ENCODE measurements at places on chromosomes 11 and 22. TPM values are rescaled to one million over a fixed set of nuclear protein-coding genes. Genes with fewer than 3 reads are reported as not detected.

- peaks cover 2% of the 10 kb centered on the region for H3K27me3 ChIP-seq
- no peak overlapping the region for H3K4me3 ChIP-seq
- no peaks in the 10 kb centered on the region for H3K4me1 ChIP-seq
- no peak overlapping the region for H3K27ac ChIP-seq
- no peaks in the 10 kb centered on the region for H3K36me3 ChIP-seq
These were observed 6.0 kb upstream of the PHOX2A start for GRCh38 chr11:72249961-72250360.

- no peak overlapping the region for H3K4me3 ChIP-seq
- no peak overlapping the region for H3K27ac ChIP-seq
- no peak for DNase-seq
- H3K27me3 ChIP-seq = no peaks in the 10 kb centered on the region
These were observed 39.0 kb upstream of the MMP20 start for GRCh38 chr11:102664001-102664752.

GRCh38 chr11:110362971-110363509 is 66.6 kb upstream of the RDX start:
- peaks cover 7% of the 10 kb centered on the region for H3K4me1 ChIP-seq
- H3K27me3 ChIP-seq = no peaks in the 10 kb centered on the region
- H3K36me3 ChIP-seq = no peaks in the 10 kb centered on the region
- no peak overlapping the region for H3K27ac ChIP-seq
- DNase-seq = no peak

- DNase-seq = no peak
- no peaks in the 10 kb centered on the region for H3K4me1 ChIP-seq
- H3K27ac ChIP-seq = no peak overlapping the region
- H3K36me3 ChIP-seq = no peaks in the 10 kb centered on the region
- no peak overlapping the region for H3K4me3 ChIP-seq
These were observed 723 bp downstream of the OR51M1 start for GRCh38 chr11:5384335-5384734.

GRCh38 chr22:33325232-33326004 is 267.2 kb upstream of the SYN3 start:
- DNase-seq = no peak
- H3K27ac ChIP-seq = no peak overlapping the region
- no peaks in the 10 kb centered on the region for H3K27me3 ChIP-seq
- H3K4me3 ChIP-seq = no peak overlapping the region

DNA sequence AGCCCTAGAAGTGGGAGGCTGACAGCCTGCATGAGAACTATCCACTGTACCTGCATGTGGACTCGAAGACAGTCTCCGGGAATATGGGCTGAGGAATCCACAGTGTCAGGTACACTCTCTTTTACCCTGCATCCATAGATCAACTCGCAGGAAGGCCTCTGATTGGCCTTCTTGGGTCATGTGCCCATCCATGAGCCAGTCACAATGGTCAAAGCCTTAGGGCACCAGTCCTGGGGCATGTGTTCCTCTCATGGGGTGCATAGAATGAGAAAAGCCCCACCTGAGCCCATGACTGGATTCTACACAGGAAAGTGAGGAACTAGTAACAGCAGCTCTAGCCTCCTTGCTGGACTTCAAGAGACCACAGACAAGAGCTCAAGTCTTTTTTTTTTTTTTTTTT is 10.6 kb downstream of the ART1 start:
- no peaks in the 10 kb centered on the region for H3K27me3 ChIP-seq
- no peak for DNase-seq
- H3K27ac ChIP-seq = no peak overlapping the region
- no peaks in the 10 kb centered on the region for H3K4me1 ChIP-seq
- H3K4me3 ChIP-seq = no peak overlapping the region

GRCh38 chr11:75141166-75141565 is 9.7 kb upstream of the SLCO2B1 start:
- no peaks in the 10 kb centered on the region for H3K27me3 ChIP-seq
- no peak overlapping the region for H3K4me3 ChIP-seq
- DNase-seq = no peak
- H3K36me3 ChIP-seq = no peaks in the 10 kb centered on the region

DNA sequence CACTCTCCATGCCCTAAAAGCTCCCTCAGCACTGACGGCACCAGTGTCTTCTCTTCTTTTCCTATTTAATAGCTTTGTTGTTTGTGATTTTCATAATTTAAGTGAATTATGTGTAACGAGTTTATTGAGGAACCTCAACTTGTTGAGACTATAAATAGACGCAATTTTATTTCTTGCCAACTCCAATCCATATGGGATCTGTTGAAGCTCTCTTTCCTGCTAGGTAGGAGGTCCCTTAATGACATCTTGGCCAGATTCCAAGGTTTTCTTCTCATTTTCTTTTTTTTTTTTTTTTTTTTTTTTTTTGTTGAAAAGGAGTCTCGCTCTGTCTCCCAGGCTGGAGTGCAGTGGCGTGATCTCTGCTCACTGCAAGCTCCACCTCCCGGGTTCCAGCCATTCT is 14.2 kb downstream of the RTL6 start:
- no peak overlapping the region for H3K27ac ChIP-seq
- H3K27me3 ChIP-seq = no peaks in the 10 kb centered on the region
- DNase-seq = no peak
- no peaks in the 10 kb centered on the region for H3K4me1 ChIP-seq
- H3K36me3 ChIP-seq = no peaks in the 10 kb centered on the region

- H3K4me3 ChIP-seq = peak overlapping the region; percentile 74
- peak overlapping the region; percentile 78 for H3K27ac ChIP-seq
- no peak for DNase-seq
These were observed 564 bp downstream of the THAP12 start for GRCh38 chr11:76380159-76380976.

DNA sequence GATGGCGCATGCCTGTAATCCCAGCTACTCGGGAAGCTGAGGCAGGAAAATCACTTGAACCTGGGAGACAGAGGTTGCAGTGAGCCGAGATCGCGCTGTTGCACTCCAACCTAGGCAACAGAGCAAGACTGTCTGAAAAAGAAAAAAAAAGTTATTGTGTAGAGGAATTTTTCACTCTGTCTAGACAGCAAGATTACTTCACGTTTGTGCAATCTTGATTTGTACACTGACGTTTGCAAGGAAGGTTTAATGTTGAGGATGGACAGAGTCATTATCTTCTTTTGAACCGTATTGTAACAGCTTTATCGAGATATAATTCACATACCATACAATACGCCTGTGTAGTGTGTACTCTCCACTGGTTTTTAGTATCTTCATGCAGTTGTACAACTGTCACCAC is 3.7 kb downstream of the CTTN start:
- H3K27ac ChIP-seq = no peak overlapping the region
- DNase-seq = no peak
- H3K4me1 ChIP-seq = peaks cover 45% of the 10 kb centered on the region
- H3K27me3 ChIP-seq = no peaks in the 10 kb centered on the region
- peaks cover 16% of the 10 kb centered on the region for H3K36me3 ChIP-seq
- no peak overlapping the region for H3K4me3 ChIP-seq

DNA sequence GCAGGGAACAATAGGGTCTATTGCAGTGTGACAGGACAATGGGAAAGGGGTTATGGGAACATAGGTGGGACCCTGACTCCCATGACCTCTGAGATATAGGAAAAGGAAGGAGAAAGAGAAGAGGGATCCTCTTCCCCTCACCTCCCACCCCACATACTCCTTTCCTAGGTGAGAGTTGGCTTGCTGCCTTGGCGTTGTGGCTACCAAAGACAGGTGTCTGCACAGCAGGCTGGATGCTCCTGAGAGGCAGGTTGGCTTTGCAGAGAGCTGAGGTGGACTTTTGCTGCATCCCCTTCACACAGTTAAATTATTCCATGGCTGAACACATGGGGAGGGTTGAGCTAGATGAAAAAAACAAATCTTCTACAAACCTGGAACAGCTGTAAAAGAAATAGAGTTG is 80.7 kb downstream of the SYT9 start:
- no peaks in the 10 kb centered on the region for H3K27me3 ChIP-seq
- no peak overlapping the region for H3K4me3 ChIP-seq
- H3K4me1 ChIP-seq = no peaks in the 10 kb centered on the region
- no peak for DNase-seq

DNA sequence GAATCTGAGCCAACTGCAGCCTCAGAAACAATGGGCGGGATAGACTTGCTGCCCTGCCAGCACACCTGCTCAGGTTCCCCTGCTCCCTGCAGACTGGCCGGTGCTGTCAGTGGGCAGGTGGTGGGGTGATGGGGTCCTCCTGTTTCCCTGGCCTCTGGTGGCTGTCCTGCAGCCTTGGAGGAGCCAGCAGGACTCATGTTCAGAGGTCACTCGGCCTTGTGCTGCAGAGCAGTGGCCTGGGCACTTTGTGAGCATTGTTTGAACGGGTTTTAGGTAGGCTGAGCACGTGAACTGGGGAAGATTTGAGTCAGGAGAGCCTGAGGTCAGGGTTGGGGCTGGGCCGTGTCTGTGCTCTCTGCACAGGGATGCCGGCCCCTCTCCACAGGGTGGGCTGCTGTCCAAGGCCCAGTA is 17.6 kb downstream of the PPIL2 start:
- H3K4me1 ChIP-seq = no peaks in the 10 kb centered on the region
- no peak for DNase-seq
- no peak overlapping the region for H3K4me3 ChIP-seq

DNA sequence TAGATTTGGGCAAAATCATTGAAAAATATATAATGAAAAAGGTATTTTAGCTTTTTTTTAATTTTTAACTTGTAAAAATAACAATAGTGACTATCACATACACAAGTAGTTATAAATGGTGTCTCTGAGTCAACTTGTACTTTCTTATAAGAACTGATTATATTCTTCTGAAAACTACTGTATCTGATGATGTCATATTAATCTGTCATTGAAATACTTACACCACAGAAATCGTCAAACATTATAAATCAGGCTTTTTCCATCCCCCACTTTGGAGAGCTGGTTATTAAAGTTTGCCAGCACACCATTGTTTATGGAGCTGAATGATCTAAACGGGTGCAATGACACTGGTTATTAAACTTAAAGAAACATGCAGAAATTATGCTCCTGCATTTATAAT is 1259.6 kb upstream of the CNTN5 start:
- H3K27me3 ChIP-seq = no peaks in the 10 kb centered on the region
- no peaks in the 10 kb centered on the region for H3K36me3 ChIP-seq
- no peaks in the 10 kb centered on the region for H3K4me1 ChIP-seq
- H3K4me3 ChIP-seq = no peak overlapping the region
- DNase-seq = no peak
- no peak overlapping the region for H3K27ac ChIP-seq

GRCh38 chr11:95559899-95560298 is 229.7 kb downstream of the FAM76B start:
- H3K27me3 ChIP-seq = no peaks in the 10 kb centered on the region
- H3K27ac ChIP-seq = no peak overlapping the region
- H3K4me1 ChIP-seq = peaks cover 34% of the 10 kb centered on the region
- no peaks in the 10 kb centered on the region for H3K36me3 ChIP-seq
- H3K4me3 ChIP-seq = no peak overlapping the region

GRCh38 chr11:73359930-73360742 is 16.1 kb upstream of the RELT start:
- no peak for DNase-seq
- no peaks in the 10 kb centered on the region for H3K27me3 ChIP-seq
- no peaks in the 10 kb centered on the region for H3K36me3 ChIP-seq

- peak; percentile 83 for DNase-seq
- peak overlapping the region; percentile 5 for H3K4me3 ChIP-seq
- H3K27me3 ChIP-seq = no peaks in the 10 kb centered on the region
- H3K36me3 ChIP-seq = no peaks in the 10 kb centered on the region
These were observed 7.8 kb downstream of the LARGE2 start for GRCh38 chr11:45930031-45930794.

DNA sequence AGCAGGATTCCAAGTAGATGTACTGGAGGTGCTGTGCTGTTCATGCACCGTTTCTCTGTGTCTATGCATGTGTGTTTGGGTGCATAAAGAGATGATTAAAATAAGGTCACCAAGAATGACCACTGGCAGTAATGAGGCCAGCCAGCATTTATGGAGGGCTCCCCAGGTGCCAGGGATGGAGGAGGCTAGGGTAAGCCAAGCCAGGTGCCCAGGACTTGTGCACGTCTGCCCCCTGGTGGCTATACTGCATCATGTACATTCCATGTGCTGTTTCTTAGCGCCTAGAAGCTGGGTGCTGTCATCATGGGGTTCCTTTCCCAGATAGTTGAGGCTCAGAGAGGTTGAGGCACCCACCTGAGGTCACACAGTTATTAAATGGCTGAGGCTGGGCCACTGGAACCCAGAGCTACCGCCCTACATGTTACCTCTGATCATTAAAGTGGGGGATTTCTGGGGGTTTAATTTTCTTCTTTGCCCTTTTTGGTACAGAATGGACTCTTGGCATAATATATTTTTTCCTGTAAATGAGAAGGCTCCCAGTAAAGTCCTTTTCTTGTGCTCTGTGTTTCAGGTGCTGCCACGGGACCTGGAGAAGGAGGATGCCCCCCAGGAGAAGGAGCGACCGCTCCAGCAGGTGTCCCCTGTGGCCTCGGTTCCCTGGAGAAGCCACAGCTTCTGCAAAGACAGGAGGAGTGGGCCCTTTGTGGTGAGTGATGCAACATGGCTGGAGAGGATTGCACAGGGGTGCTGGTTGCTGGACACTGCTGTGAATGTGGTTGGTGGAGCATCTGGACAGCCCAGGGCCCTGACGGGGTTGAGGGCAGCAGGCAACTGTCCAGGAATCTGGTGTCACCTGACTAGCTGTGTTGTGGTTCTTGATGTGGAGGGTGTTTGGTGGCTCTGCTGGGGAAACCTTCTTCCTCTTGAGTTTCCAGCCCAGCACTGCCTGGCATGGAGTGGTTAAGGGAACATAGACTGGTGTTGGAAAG is 96.4 kb downstream of the KIAA1671 start:
- peaks cover 12% of the 10 kb centered on the region for H3K4me1 ChIP-seq
- H3K27me3 ChIP-seq = no peaks in the 10 kb centered on the region
- no peak for DNase-seq
- H3K4me3 ChIP-seq = no peak overlapping the region
- H3K36me3 ChIP-seq = peaks cover 9% of the 10 kb centered on the region
- H3K27ac ChIP-seq = no peak overlapping the region

- peak overlapping the region; percentile 85 for H3K4me3 ChIP-seq
- H3K4me1 ChIP-seq = peaks cover 30% of the 10 kb centered on the region
- no peaks in the 10 kb centered on the region for H3K27me3 ChIP-seq
- no peaks in the 10 kb centered on the region for H3K36me3 ChIP-seq
- peak overlapping the region; percentile 14 for H3K27ac ChIP-seq
These were observed 1.9 kb downstream of the PATL1 start for GRCh38 chr11:59666969-59667368.

DNA sequence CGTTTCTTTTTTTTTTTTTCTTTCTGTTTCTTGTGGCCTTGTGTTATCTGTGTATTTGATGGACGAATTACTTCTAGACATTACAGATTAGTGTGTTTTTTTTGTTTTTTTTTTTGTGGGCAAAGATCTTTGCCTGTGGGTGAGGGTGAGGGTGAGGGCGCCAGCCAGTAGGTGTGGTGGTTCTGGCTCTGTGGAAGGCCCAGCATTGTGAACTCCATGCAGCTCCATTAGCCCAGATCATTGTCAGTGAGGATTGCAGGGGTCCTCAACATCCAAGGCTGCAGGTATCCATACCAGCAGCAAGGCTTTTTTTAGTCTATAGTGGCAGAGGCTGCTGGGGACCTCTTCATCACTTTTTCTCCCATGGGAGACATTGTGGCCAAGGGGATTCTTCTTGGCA is 13.7 kb downstream of the BIRC2 start:
- H3K4me3 ChIP-seq = no peak overlapping the region
- no peak overlapping the region for H3K27ac ChIP-seq
- no peaks in the 10 kb centered on the region for H3K4me1 ChIP-seq
- no peak for DNase-seq
- no peaks in the 10 kb centered on the region for H3K27me3 ChIP-seq

TSSK2 gene
- not detected for total RNA-seq

ST13 gene
- total RNA-seq = 143 TPM

SCT gene
- total RNA-seq = not detected

HIC2 gene
- 3.9 TPM for total RNA-seq

FAM83F gene
- total RNA-seq = 12.8 TPM

SYCE3 gene
- not detected for total RNA-seq

TRIM49 gene
- total RNA-seq = not detected

TBC1D22A gene
- total RNA-seq = 38.3 TPM
